ENCODE measurements at places on chromosomes 16 and 17.

GRCh38 chr17:78532311-78532710 is 44.9 kb downstream of the DNAH17 start:
- DNase-seq = no peak

DNA sequence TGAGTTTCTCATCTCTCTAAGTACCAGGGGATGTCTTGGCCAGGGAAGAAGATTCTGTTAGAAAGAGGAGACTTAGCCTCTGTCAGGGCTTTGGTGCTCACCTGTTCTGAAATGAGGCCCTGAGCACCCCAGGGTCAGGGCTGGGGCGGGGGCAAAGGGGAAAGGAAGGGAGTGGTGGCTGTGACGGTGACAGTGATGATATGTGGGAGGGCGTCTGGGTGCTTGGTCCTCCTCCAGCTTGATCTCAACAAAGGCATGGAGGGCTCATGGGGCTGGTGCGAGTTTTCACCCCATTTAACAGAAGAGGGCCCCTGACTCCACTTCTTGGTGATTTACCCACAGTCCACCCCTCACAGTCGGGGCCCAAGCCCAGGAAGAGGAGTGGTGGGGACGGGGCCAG is 15.1 kb downstream of the SOX8 start:
- no peak for DNase-seq

DNA sequence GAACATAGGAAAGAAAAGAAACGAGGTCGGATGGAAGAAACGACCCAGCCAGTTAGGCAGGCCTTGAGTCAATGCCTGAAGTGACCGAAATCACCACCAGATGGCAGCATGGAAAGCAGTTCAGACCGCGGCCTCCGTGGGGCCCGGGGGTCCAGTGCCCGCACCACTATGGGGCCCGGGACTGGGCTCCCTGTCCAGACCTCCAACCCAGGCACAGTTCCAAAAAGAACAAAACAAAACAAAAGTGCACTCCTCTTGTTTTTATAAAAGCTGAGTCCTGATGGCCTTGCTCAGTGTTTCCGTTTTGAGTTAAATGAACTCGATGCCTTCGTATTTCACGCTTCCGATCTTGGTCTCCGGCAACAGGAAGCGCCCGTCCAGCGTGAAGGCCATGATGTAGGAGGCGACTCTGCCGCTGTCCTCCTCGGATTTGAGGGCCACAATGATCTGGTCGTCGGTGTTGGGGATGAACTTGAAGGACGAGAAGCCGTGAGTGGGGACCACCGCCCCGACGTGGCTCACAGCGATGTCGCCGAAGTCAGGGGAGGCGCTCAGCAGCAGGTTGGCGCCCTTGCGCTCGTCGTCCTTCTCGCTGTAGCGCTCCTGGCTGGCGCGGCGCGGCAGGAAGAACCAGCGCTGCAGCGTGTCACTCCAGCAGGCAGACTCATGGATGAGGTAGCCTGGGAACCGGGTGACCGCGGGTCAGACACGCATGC is 13.7 kb upstream of the LGALS3BP start:
- no peak for DNase-seq

- no peak for DNase-seq
These were observed 7.5 kb downstream of the MTSS2 start for GRCh38 chr16:70678121-70678897.

- no peak for DNase-seq
These were observed at the start of gene WNK4 for GRCh38 chr17:42779936-42780850. TSS of gene WNK4 (plus strand) at chr17:42780610. CDS start at chr17:42780699, 89 bp downstream.

- no peak for DNase-seq
These were observed 14.8 kb upstream of the OSGIN1 start for GRCh38 chr16:83937922-83938885.

- no peak for DNase-seq
These were observed 13.6 kb downstream of the ACLY start for GRCh38 chr17:41905172-41905571.

DNA sequence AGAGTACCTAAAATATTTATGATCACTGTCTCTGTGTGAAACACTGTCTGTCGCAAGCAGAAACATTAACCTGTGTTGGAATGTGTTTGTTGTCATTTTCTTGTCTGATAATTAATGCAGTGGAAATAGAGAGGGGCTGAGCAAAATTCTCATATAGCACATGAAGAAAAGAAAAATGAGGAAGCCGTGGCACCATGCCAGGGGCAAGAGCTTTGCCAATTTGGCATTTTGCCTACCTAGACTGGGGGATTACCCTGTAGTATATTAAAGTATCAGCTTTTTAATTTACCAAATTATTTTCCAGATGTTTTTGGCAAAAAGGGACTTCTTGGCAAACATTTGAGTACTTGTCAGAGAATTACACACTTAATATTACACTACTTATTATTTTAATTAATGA is 1326.6 kb upstream of the GOT2 start:
- no peak for DNase-seq

GRCh38 chr16:50681021-50681885 is at the start of gene SNX20:
TSS of gene SNX20 (minus strand) at chr16:50681312. CDS start at chr16:50677526, 3,786 bp downstream.
- DNase-seq = no peak

DNA sequence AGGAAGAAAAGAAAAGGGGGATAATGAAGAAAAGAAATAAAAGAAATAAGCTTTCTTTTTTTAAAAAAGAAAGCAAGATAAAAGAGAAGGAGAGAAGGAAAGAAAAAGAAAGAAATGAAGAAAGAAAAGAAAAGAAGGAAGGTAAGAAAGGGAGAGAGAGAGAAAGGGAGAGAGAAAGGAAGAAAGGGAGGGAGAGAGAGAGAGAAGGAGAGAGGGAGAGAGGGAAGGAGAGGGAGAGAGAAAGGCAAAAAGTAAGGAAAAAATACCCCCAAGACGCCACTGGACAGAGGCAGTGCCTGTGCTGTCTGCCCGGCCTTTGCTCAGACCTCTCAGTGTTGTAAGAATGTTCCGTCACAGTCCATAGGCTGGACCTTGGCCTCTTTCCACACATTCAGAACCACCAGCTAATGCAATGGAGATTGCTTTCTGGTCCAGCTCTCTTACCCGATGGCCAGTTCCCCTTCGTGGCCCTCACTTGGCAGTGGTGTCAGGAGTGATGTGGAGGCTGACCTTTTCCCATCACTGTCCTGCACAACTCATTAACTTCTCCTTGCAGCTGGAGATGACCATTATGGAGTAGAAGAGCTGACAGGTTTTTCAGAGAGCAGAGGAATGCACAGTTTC is 14.3 kb upstream of the HNF1B start:
- DNase-seq = no peak

GRCh38 chr17:17126131-17127110 is 79.7 kb downstream of the PLD6 start:
- DNase-seq = no peak

GRCh38 chr16:83136419-83136818 is 509.6 kb downstream of the CDH13 start:
- no peak for DNase-seq

DNA sequence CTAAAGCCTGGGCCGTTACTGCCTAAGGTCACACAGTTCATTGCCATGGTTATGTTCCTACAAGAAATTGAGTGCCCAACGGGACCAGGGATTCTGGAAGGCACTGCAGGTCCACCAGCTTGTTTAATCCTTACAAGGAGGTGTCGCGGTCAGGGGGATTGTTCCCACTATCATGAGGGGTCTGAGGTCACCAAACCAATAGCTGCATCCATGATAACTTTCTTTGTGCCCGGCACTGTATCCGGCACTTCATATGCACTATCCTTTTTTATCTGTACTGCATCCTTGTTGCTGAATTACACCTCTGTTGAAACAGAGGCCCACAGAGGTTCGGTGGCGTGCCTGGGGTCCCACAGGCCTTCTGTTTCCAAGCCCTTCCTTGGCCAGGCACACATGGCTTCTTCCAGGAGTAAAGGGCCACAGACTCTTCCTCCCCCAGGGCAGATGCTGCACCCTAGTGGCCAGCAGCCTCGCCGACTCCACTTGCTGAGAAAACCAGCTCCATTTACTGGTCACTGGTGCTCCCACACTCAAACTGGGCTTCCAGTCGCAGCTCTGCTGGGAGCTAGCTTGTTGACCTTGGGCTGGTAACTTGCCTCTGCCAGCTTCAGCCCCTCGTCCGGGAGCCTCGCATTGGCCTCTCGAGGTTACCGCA is 82.0 kb upstream of the PLCG2 start:
- DNase-seq = no peak

GRCh38 chr17:11580677-11581076 is 17.6 kb upstream of the DNAH9 start:
- DNase-seq = no peak

DNA sequence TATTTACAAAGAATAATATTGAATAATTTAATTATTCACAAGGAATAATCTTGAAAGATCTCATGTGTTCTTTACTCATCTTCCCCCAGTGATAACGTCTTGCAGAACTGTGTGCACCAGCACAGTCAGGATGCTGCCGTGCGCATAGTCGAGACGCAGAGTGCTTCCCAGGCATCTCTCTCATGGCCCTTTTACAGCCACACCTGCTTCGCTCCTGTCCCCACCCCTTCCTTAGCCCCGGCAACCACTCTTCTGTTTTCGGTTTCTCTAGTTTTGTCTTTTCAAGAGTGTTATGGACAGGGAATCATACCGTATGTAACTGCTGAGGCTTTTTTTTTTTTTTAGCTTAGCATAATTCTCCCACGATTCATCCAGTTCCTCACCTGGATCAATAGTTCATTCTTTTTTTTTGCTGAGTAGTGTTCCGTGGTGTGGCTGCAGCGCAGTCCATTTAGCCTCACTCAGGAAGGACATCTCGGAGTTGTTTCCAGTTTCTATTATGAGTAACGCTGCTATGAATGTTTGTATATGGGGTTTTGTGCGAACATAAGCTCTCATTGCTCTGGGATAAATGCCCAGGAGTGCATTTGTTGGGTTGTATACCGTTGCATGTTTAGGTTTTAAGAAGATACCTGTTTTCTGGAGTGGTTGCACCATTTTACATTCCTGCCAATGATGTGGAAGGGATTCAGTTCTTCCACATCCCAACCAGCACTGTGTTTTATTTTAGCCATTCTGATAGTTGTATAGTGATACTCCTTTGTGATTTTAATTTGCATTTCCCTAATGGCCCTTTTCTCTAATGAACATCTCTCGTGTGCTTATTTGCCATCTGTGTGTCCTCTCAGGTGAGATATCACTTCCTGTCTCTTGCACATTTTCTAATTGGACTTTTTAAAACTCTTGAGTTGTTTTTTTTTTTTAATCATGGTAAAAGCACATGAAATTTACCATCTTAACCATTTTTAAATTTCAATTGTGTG is 47.6 kb downstream of the SEC14L1 start:
- no peak for DNase-seq

- no peak for DNase-seq
These were observed 63.0 kb downstream of the GTF3C1 start for GRCh38 chr16:27486760-27487159.

- no peak for DNase-seq
These were observed 116.5 kb upstream of the AXIN2 start for GRCh38 chr17:65677932-65678331.

DNA sequence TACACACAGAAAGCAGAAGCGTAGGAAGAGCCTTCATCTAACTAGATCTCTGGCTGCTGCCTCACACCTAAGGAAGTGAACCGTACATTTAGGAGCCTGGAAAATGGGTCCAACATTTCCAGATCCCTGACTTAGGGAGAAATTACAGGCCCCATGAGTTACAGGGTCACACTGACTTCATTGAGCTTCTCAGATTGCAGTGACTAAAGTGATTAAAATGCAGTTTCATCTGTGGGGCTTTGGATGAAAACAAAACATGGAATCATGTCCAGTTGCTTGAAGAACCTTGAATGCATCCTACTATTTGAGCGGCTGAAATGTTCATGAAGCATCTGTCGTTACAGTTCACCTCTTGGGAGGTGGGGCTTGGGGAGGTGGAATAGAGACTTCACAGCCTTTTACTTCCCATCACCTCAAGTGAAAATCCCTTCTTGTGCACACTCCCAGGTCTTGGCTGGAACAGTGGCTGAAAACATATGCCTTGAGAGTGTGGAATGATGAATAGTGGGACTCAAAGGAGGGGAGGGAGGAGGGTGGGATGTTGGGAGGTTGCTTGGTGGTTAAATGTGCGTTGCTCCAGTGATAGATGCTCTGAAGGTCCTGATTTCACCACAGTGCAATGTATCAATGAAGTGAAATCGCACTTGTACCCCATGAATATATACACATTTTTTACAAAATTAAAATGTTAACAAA is 19.7 kb downstream of the TEKT3 start:
- peak; percentile 27 for DNase-seq

DNA sequence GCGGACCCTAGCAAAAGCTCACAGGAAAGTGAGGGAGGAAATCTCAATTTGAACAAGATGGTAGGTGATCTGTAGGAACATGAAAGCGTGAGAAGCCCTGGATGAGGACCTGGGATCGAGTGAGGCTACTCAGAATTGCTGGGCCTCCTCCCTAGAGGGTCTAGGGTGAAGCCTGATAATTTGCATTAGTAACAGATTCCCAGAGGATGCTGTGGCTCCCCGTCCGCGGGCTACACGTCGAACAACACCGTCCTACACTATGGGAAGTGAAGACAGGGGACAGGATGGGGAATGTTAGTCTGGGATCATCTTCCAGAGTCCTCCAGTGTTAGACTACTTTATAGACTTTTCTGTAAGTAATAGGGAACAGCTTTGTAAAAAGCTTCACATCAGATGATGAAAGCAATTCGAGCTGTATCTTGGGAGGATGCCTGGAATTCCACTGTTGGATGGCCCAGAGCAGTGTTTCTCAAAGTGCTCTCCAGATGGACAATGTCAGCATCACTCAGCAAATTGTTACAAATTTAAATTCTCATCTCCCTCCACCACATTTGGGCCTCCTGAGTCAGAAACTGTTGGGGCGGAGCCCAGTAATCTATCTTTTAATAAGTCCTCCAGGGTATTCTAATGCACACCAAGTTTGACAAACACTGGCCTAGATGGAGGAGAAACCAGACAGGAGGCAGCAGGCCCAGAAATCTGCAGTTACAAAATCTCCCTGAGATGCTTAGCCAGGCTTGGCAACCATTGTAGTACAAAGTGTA is 6.5 kb downstream of the FNDC8 start:
- no peak for DNase-seq

DNA sequence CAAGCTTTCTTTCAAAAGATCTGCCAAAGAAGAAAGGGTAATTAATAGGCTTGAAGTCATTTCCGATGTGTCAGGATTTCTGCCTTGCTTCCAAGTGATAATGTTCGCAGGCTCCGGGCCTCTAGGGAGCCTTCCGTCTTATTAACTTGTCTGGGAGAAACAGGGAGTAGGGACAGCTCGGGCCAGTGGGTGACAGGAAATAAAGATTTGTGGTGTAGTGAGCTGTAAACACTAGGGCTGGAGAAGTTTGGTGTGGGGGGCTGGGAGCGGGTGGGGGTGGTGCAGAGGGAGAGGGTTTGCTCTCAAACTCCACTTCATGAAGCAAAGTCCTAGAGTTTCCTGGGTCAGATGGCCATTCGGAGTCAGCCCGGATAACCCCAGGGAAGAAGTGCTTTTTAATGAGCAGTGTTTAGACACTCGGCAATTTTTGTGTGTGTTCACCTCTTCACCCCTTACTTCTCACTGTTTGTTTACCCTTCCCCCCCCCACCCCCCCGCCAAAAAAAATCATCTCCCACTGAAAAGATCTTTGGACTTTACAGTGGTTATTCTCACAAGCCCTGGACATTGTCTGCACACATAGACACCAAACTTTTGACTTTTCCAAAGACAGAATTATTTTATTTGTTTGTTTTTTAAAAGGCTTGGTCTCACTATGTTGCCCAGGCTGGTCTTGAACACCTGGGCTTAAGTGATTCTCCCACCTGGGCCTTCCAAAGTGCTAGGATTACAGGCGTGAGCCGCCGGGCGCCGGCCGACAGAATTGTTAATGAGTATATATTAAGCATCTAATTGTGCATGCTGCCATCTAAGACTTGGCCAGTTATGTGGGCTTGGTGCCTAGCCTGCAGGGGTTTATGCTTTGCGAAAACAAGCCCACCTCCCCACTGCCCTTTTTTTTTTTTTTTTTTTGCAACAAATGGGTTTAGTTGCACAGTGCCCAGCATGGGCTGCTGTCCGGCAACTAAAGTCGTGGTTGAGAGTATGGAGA is 196.4 kb downstream of the CCDC182 start:
- no peak for DNase-seq

Measured in non-pigmented ciliary epithelial cell (primary cell).